NCI-H187 treated with DMSO at 0.1 percent for 48 hours (cell line): ENCODE measurements at places on chromosomes 6 and 20.

GRCh38 chr20:17083738-17084137 is 143.1 kb upstream of the PCSK2 start:
- no peak for DNase-seq

- DNase-seq = no peak
Observed at GRCh38 chr6:156189195-156189594, 588.0 kb upstream of the ARID1B start.

DNA sequence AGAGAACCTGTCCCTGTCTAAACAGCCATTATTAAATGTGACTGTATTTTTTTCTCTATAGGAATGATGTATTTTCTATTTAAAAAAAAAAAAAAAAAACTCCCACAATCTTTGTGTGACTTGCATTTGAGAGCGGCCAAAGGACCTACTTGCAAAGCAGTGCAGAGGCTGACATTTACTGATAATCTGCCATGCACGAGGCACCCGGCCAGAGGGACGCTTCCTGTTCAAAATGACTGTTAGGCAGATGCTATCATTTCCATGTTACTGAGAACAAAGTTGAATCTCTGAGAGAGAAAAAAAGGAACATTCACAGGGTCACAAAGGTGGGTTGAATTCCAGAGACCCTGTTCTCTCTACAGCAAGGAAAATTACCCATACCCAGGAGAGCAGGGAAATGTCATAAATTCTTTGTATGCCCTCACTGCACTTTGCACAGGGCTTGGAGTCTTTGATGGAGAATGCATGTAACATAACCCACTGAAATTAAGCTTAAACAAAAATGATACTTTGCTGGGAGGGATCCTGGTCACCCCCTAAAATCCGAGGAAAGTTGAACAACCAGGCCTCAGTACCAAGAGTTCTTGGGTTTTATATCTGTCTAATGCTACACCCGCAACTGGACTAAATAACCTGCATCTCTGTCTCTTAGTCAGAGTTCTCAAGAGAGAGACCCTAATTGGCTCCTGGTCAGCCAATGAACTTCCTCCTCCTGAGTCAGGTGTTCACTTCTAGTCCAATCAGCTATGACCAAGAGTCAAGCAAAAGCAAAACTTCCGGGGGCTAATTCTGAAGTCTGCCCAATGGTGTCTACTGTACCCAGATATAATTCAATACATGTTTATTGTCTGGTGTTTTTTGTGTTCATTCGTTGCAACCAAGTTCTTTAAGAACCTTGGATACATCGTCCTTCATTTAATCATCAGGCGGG is 61.2 kb downstream of the GCLC start:
- DNase-seq = no peak

- peak; percentile 39 for DNase-seq
Observed at GRCh38 chr20:32139947-32140346, 30.4 kb downstream of the TM9SF4 start.

DNA sequence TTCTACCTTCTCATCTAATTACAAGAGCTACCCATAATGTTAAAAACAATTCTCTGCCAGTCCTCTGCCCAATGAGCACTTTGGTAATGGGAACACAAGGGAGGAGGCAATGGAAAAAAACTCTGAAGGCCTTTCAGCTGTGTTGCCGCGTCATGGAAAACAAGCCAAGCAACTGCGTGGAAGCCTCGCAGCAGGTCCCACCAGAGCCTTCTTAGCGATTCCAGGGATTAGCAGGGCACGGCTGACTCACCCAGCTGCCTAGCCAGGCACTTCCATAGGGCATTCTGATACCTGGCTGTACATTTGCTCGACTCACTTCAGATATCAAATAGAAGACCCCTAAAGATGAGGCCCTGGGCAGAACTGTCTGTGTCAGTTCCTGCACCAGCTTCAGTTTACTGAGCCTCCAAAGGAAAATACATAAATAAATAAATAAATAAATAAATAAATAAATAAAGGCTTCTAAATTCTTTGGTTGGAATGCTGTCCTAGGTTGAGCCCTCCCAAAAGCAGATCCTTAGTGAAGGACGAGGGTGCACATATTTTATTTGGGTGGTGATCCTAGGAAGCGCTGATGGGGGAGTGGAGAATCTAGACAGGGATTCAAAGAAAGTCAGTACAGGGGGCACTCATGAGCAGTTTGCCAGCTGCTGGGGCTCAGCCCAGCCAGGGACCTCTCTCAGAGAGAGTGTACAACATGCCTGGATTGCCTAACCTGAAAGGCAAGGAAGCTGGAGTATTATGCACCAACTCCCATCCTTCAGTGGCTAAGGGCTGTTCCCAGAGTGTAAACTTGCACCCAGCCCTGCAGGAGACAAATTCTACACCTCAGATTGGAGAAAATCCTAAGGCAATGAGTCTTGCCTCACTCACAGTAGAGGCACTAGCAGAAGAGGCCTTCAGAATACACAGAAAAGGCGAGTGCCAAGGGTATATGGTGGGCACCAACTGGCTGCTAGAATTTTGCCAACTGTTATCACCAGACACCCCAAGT is 18.2 kb downstream of the SNAP25 start:
- no peak for DNase-seq

DNA sequence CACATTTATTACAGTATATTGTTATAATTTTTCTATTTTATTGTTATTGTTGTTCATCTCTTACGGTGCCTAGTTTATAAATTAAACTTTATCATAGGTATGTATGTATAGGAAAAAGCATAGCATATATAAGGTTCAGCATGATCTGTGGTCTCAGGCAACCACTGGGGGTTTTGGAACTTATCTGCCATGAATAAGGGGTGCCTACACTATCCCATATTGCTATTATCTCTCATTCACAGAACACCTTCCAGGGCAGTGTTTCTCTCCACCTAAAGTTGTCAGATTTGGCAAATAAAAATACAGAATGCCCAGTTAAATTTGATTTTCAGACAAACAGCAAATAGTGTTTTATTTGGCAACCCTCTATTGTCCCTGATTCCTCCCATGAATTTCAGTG is 35.5 kb upstream of the FAM184A start:
- no peak for DNase-seq

DNA sequence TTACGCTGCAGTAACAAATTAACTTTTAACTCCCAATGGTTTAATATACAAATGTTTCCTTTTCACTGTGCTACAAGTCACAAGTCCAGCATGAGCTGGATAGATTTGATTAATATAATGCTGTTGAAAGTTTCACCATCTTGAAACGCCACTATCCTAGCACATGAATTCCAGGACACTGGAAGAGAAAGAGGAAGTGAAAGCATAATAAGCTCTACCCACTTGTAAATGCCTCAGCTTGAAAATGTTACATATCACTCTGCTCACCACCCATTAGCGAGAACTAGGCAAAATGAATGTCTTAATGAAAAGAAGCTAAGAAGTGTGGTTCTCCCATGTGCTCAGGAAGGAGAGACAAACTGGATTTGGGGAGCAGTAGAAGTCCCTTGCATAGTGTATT is 46.9 kb downstream of the PCSK2 start:
- DNase-seq = no peak
